ENCODE measurements at places on chromosomes 1 and 21. TPM values are rescaled to one million over a fixed set of nuclear protein-coding genes. Genes with fewer than 3 reads are reported as not detected.

KCNK2 gene
- total RNA-seq, result not detected

COL8A2 gene
- total RNA-seq, result 0.14 TPM

AGT gene
- not detected for total RNA-seq

- no peak for DNase-seq
Measured at GRCh38 chr1:46603481-46603857, 599 bp downstream of the MKNK1 start.

S100A7A gene
- not detected for total RNA-seq

S100A5 gene
- not detected for total RNA-seq

GRCh38 chr21:36700971-36701755, 2.2 kb downstream of the SIM2 start:
- no peak for DNase-seq

BSND gene
- not detected for total RNA-seq

- peak; percentile 76 for DNase-seq
Measured at GRCh38 chr1:54806931-54807611, 5.9 kb upstream of the TTC22 start.

DNA sequence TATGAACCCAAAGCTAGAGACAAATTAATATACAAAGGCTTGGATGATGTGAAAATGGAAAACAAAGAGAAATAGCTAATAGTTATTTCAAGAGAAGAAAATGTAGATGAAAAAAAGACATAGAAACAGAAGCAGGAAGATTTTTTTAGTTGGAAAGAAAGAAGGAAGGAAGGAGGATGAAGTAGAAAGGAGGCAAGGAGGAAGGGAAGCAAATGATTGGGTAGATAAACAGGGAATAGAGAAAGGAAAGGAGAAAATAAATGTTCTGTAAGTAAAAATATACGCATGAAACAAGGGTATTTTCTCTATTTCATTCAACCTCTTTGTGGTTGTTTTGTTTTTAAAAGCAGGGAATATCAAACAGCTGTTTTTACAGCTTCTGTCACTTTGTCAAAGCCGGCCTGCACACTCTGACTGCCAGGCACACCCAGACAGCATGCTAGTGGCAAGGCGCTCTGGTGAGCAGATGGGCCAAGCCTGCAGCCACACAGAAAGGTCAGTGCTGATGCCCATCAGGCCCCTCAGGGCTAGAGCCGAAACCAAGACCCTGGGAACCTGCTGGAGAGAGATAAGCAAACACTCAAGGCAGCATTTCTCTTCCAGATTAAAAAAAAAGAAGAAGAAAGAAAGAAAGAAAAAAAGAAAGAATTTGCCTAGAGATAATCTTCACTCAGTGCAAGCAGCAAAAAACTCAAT, 72.9 kb upstream of the CTTNBP2NL start:
- no peak for DNase-seq

DNA sequence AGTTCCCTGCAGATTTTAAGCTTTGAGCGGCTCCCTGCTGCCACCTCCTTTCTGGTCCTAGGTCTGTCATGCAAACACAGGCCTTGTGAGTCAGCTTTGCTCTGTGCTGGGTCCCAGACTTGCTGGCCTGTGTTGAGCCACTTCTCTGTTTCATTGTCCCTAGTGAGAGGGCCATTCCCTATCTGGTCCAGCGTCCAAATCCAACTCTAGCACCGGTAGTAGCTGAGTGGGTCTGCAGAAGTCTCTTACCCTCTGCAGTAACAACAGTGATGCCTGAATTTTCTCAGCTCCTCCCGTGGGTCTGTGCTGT, 5.8 kb downstream of the TTC22 start:
- no peak for DNase-seq

GRCh38 chr1:68321084-68321685, 88.9 kb upstream of the WLS start:
- DNase-seq, result no peak

DNA sequence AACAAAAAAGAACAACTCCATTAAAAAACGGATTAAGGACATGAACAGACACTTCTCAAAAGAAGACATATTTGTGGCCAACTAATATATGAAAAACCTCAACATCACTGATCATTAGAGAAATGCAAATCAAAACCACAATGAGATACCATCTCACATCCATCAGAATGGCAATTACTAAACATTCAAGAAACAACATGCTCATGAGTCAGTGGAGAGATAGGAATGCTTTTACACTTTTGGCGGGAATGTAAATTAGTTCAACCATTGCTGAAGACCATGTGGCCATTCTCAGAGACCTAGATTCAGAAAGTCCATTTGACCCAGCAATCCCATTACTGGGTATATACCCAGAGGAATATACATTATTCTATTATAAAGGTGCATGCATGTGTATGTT, 1442.6 kb upstream of the B3GALT2 start:
- DNase-seq, result no peak

DNA sequence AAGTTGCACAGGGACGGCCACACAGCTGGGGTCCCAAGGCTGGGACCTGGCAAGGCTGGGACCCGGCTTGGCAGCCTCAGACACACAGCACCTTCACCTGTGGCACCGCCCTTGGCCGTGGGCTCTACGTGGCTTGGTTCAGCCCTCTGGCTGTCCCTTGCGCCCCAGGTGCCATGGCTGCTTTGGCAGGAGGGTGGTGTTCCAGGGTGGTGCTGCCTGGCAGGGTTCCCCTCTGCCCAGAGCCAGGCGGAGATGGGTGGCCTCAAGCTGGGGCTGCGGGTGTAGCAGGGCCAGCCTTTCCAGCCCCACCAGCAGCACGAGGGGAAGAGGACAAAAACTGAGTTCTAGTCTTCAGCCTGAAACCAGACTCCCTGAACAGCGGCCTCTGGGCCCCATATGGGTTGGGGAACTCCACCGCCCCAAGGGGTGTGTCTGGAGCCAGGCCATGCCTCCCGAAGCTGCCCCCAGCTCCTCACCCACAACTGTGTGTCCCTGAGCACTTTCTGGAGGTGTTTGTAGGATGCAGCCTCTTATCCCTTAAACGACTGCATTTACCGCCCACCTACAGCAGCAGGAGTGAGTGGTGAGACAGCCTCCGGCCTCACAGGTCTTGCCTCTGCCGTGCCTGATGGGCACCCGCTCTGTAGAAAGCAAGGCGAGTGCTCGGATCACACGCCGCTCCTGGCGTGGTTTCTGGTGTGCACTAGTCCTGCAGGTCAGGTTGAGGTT, 92.3 kb downstream of the PDE9A start:
- peak; percentile 23 for DNase-seq

GRCh38 chr1:46169811-46170454, 5.0 kb upstream of the TSPAN1 start:
- no peak for DNase-seq

GJA8 gene
- not detected for total RNA-seq

DNA sequence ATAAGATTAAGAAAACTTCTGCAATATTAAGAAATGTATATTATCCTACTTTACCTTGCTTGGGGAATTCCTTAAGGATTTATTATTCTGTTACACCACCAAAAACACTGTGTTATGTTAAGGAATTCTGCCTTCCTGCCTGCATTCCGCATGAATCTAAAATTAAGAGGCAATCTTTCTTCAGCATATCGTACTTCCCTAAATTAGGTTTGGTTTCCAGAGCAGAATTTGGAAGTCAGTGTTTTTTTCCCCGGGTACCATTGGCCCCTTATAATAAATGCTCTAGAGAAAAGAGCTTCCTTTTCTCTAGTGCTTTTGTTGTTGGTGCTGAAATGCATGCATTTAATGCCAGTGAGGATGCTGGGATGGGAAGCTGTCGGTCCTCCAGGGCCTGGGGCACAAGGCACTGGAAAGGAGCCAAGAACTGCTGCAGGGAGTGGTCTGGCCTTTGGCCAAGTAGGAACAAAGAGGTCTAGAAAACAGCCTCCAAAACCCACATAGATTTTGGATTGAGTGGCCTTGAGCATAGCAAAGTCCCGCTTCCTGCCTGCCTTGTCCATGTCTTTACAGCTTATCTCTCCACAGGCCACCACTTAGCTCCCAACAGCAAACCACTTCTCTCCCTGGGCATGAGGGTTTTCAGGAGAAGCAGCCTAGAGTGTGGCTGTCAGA, 69.9 kb downstream of the RRAGC start:
- DNase-seq, result no peak

DNA sequence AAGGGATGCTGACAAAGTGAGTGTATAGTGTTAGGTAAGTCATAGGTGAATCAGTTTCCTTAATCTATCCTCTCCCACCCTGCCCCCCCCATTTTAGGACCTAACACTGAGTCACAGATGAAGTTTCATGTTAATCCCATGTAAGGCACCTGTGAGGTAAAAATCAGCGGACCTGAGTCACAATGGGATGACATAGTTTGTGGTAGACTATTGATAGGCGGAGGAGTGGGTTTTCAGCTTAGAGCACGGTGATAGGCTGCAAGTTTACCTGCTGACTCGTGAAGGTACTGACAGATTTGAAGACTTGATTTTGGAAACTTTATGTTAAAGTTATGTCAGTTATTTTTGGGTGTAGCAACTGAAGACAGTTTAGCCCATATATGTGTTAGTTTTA, 1.7 kb downstream of the TOR1AIP1 start:
- peak; percentile 82 for DNase-seq

GRCh38 chr1:155975375-155976061, 2.8 kb downstream of the ARHGEF2 start:
- DNase-seq, result no peak

KRTAP19-3 gene
- not detected for total RNA-seq

TMPRSS15 gene
- total RNA-seq, result not detected

DNA sequence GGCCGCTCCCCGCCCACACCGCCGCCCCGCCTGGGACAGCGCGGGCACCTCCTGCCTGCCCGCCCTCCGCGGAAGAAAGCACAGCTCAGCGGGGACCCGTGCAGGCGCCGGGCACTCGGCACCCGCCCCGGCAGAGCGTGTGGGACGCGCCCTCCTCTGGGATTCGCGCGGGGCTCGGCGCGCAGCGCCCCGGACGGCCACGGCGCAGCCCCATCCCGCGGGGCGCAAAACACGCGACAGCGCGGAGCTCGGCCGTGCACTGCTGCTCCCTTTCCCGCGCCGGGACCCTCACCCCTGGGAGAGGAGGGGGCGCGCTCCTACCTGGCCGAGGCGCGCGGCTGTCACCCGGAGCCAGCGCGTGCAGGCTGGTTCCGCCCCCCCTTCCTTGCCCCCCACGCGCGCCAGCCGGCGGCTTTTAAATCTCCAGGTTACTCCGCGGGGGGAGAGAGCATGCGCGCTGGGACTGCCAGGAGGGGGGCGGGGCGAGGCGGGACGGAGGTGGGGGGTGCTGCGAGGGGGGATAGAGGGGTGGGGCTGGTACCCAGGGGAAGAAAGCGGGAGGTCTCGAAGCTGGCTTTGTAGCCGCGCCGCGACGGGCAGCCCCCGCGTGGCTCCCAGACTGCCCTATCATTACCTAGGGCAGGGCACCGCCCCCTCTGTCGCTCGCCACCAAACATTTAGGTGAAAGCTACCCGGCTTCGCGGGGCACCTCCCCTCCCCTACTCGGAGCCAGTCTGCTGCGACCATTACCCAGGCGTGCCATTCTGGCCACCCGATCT, at the start of gene SLC45A3:
SLC45A3 (minus strand) TSS at position 437 of the 779 bp plus-strand sequence. CDS start 15,853 bp downstream, outside the sequence.
- no peak for DNase-seq

DNA sequence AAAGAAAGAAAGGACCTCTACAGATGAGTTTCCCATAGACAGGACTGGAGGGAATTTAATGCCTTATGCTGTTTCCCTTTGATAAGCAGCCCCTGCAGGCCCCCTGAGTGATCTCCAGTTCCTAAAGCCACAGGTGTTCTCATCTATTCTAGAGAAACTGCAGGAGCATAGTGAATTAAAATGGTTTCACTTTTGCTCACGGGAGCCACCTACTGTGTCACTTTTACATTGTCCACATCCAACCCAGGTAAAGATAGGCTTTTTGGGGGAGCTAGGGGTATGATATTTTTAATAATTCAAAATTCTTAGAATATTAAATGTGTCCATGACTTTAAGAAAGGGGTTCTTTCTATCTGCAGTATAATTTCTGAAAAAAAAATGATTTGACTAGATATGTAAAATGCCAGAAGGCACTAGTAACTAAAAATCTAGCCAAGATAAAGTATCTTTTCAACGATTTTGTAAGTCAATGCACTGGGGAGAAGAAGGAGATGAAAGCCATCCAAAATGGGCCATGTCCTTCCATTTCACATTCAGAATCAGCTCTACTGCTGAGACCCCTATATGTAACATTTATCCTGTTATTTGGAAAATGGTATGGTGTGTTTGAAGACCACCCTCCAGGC, 267.3 kb upstream of the DUSP10 start:
- DNase-seq, result peak; percentile 67

KCNK1 gene
- 0.16 TPM for total RNA-seq

OLFM3 gene
- total RNA-seq, result not detected

GRCh38 chr1:60133848-60134247, 60.3 kb upstream of the C1orf87 start:
- no peak for DNase-seq

GRCh38 chr1:57518496-57518895, 94.6 kb upstream of the DAB1 start:
- no peak for DNase-seq

NDUFV3 gene
- total RNA-seq, result 25.7 TPM

- DNase-seq, result no peak
Measured at GRCh38 chr1:201011616-201012015, 11.9 kb downstream of the KIF21B start.

DNA sequence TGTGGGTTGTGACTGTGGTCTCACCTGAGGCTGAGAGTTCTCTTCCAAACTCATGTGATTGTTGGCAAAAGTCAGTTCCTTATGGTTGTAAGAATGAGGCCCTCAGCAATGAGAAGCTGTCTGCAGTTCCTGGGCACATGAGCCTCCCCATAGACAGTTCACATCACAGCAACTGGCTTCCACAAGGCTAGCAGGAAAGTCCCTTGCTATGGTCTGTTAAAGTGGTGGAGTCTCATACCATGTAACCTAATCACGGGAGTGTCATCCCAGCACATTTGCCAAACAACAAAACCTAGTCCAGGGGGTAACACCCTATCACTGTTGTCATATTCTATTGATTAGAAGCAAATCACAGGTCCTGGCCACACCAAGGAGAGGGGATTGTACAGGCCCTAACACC, 163.8 kb downstream of the BACH1 start:
- no peak for DNase-seq

DNA sequence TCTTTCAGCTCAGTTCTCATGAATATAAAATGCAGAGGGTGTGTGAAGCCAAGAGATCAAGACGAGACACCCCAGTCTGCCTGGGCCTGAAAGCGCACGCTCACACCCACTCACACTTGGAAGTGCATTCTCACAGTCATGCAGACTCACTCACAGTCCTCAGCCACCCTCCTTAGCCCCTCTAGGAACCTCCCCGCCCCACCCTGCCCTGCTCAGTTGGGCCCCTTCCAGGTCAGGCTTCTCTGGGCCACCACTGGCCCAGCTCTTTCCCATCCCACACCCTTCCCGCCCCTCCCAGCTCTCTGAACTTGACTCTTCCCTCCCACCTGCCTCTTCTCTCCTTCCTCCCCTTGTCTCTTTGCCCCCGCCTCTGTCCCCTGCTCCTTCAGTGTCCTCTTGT, 93.8 kb downstream of the EPHB2 start:
- DNase-seq, result no peak

FCRL6 gene
- total RNA-seq, result 138 TPM

- no peak for DNase-seq
Measured at GRCh38 chr1:156113282-156113950, 1.1 kb upstream of the LMNA start.

- DNase-seq, result no peak
Measured at GRCh38 chr1:191963286-191963685, 195.0 kb upstream of the RGS18 start.

DNA sequence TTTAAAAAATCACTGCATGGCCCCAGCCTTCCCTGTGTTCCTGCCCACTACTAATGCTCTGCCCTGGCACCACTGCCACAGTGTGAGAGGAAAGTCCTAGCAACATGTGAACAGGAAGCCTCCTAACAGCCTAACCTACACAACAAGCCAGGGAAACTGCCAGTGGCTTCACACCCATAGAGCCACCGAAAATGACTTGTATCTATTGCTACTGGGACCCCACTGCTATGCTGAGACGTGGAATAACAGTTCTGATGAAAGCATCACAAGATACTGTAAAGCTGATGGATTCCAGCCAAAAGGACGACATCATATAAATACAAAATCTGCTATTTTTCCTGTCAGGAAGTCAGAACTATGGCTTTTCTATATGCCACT, 74.9 kb downstream of the JAK1 start:
- peak; percentile 46 for DNase-seq
